Activated B cell treated with CpG ODN at 0.5 μM for 24 hours (primary cell): ENCODE measurements at places on chromosomes 7 and 10.

GRCh38 chr7:143499743-143500348, 22.2 kb downstream of the TAS2R41 start:
- no peak for DNase-seq

- no peak for DNase-seq
These were observed 463.6 kb downstream of the PLXNA4 start for GRCh38 chr7:132112657-132113056.

GRCh38 chr10:921471-922414, 9.8 kb downstream of the LARP4B start:
- DNase-seq = no peak

DNA sequence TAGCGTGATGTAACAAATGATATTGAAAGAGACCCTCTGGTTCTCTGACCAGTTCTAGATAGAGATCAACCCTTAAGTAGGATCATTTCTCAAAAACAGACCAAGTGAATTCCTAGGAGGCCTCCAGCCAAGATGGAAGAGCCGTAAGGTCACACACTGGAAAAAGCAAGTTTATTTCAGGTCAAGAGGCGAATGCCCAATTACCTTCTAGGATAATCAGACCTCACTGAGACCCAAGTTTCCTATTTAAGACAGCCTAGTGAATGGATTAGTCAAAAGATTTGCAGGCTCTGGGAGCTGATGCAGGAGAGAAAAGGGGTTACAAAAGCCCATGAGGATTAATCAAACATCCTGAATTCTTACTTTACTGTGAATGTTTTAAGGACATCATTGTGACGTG, 486.1 kb upstream of the NRP1 start:
- DNase-seq = no peak

- DNase-seq = no peak
These were observed 64.5 kb downstream of the CHST15 start for GRCh38 chr10:124028700-124029480.

DNA sequence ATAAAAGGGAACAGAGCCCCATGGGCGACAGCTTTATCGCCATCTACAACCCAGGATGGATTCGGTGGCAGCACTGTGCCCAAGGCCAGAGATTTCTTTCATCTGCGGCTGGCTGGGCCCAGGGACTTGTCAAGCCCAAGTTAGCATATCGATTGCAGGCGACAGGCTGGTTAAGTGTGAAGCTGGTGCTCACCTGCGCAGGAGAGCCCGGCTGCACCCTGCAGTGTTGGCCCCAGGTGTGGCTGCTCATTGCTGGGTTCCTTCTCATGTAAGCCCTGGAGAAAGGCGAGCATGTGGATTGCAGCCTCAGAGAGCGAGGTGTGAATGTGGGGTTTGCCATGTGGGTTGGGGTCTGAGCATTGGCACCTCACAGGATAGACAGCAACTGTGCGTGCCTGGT, 40.6 kb upstream of the LRRC4 start:
- DNase-seq = no peak

GRCh38 chr10:34311679-34312078, 503.4 kb downstream of the PARD3 start:
- DNase-seq = no peak
